ENCODE measurements at places on chromosomes 12 and 14.

GRCh38 chr12:101356794-101357193, 50.8 kb downstream of the ARL1 start:
- DNase-seq = no peak

DNA sequence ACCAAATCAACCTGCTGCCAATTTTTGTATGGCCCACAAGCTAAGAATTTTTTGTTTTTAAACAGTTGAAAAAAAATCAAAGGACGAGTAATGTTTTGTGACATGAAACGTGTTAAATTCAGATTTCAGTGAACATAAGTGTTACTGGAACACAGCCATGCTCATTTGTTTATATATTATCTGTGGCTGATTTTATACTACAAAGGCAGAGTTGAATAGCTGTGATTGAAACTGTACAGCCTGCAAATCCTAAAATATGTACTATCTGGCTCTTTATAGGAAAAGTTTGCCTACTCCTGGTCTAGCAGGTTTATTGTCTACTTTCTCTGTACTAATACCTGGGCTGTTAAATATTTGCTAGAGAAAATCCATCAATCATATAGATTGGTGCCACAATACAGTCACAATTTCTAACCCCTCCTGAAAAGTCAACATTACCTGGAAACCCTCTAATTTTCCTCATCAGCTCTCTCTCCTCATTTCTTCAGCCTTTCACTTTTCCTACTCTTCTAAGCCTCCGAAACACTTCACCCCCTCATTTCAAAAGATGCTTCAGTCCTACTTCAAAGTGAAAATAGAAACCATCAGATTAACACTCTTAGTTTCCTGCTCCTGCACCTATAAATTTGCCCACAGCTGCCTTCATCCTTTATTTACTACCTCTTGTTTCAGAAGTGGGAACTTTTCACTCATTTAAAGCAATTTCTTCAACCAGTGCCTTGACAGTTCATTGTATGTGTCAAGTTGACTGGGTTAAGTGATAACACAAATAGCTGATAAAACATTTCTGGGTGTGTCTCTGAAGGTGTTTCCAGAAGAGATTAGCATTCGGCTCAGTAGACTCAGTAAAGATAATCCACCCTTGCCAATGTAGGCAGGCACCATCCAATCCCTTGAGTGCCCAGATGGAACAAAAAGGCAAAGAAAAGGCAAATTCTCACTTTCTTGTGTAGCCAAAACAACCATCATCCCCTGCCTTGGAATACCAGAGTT, 18.0 kb upstream of the C2CD5 start:
- DNase-seq = no peak

GRCh38 chr12:15186597-15186996, 34.6 kb downstream of the RERG start:
- no peak for DNase-seq

GRCh38 chr12:28278499-28278898, 88.2 kb downstream of the CCDC91 start:
- no peak for DNase-seq

GRCh38 chr14:99517643-99518381, 36.6 kb downstream of the CCNK start:
- DNase-seq = no peak

DNA sequence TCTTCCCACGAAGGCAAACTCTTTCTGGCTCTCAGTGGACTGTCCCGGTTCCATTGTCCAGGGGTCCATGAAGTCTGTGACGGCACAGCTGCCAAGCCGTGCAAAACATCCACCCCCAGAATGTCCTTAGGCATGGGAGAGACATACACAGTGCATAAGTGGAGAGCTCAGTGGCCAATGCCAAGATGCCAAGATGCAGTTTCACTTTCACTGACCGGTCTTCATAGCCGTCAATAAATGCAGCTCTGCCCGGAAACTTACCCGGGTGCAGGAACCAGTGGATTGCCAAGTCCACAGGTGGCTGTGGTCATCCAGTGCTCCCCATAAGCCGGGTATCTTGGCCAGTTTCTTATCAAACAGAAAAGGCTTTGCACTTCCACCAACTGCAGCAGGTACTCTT, 162.3 kb downstream of the PTCSC3 start:
- DNase-seq = no peak

GRCh38 chr12:91191513-91192111, 9.0 kb upstream of the DCN start:
- peak; percentile 34 for DNase-seq

DNA sequence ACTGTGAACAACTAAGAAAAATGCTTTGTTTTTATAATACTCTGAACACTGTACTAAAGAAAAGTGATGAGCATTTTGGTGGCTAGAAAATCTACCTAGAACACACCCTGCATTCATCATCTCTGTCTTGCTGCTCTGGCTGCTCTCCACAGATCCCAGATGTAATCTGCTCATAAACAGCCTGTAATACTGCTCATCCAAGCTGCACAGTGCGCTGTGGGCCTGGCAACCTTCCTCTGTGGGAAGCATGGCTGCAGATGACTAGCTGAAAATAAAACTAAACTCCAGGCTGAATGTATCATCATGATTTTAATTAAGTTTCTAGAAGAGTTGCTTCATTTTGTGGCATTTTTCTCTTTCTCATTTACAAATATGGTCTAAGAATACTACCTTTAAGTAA, 200.7 kb downstream of the SLC2A13 start:
- DNase-seq = peak; percentile 2

DNA sequence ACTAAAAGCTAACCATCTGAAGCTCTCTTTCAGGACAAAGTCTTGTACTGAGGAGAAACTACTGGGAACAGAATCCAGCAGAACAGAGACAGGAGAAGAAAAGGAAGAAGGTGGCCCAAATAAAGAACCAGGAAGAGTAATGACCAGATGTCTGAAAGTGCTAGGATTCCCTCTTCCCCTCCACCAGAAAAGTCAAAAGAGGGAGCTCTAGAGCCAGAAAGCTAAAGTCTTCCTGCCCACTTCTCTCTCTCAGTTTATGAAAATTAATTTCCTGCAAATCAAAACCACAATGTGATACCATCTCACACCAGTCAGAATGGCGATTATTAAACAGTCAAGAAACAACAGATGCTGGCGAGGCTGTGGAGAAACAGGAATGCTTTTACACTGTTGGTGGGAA, 47.2 kb downstream of the SPPL3 start:
- no peak for DNase-seq

DNA sequence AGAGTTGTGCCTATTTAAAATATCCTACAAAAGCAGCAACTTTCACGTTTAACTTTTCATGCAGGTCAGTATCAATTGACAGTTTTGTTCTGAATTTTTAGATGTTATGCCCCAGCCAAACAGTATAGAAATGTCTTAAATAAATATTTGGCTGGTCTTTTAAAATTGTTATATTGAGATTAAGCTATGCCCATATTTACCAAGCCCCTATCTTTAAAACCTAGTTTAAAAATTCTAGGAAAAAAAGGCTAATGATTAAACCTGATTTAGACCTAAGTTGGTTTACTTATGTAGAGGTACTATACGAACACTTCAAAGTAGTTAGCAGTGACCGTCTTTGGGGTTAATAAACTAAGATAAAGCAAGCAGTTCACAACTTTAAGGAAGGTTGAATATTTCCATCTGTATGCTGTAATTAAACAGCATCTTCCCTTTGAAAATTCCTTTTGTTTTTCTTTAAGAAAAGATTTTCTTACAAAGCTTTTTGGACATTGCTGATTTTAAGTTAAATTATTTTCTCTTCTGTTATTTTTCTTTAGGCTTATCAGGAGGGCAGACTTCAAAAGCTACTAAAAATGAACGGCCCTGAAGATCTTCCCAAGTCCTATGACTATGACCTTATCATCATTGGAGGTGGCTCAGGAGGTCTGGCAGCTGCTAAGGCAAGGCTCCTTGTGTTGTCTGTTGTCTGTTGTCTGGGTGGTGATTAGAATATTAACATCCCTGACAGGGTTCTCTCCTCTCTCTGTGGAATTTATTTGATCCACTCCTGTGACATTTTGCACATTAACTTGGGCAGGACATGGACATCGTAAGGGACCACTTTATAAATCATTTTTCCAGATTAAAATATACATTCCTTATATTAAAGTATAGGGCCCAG, 7.5 kb downstream of the EID3 start:
- no peak for DNase-seq

DNA sequence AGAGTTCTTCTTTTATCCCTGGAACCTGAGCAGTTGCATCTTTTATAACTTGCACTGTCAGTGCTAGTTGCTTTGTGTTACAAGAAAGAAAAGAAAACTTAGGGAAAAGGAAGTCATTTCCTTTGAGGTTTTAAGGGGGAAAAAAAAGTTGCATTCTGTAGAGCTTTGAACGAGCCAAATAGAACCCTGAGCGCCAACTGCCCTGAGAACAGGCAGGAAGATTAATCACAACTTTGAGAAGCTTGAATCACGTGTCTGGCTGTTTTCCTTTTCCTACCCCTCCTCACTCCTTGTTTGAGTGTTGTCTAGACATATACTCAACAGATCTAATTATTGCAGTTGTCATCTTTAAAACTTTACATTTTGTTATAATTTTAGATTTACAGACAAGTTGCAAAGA, 12.5 kb downstream of the PCNX1 start:
- DNase-seq = peak; percentile 24

DNA sequence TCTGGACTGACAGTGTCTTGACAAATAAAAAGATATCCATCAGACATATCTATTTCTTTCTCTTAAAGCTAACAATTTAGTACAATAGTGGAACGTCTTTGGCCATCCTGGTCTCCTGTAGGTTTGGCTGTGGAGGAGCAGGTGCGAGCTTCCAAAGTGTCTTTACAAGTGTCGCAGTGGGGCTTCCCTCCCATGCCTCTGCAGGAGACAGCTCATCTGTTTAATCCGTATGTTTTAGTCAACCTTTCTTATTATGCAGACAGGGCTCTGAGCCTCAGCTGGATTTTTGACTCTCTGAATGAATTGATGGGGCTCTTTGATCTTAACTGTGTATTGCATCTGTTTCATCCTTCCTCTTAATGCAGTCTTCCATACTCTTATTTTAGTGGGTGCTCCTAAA, 57.5 kb downstream of the RMST start:
- DNase-seq = no peak

GRCh38 chr14:105913861-105914260, 387.5 kb downstream of the TMEM121 start:
- DNase-seq = no peak

GRCh38 chr12:76946446-76946845, 67.6 kb upstream of the CSRP2 start:
- DNase-seq = no peak

- no peak for DNase-seq
These were observed 164.2 kb downstream of the NDUFA12 start for GRCh38 chr12:94839347-94839746.

- DNase-seq = no peak
These were observed 162.7 kb upstream of the PWP1 start for GRCh38 chr12:107522692-107523477.

- DNase-seq = peak; percentile 34
These were observed 77.8 kb downstream of the SPPL3 start for GRCh38 chr12:120826335-120826734.

GRCh38 chr14:71354801-71355200, 447.5 kb downstream of the PCNX1 start:
- no peak for DNase-seq

GRCh38 chr12:6334940-6335450, 6.9 kb downstream of the TNFRSF1A start:
- DNase-seq = no peak

GRCh38 chr14:61655777-61656176, 39.5 kb upstream of the HIF1A start:
- DNase-seq = no peak
